H4 (cell line): ENCODE measurements at places on chromosomes 12 and 14. TPM values are rescaled to one million over a fixed set of nuclear protein-coding genes. Genes with fewer than 3 reads are reported as not detected.

DNA sequence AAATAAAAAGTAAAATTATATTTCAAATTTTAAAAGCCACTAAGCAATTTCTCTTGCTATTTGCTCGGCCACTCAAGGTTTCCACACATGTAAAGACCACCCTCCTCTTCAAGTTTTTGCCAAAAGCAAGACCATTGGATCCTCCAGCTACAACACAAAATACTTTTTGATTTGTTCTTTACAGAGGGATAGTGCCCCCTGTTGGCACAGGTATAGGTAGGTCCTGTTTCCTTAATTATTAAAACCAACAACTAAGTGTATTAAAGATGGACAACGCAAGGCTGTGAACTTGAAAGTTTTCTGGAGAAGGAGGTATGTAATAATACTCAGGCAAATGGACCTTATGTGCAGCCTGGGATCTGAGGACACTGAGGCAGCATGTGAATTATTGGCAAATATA lies 23.8 kb downstream of the ATP6V1D start:
- peak; percentile 37 for DNase-seq

- no peak for DNase-seq
Measured at GRCh38 chr12:124389725-124390441, 95.0 kb downstream of the RFLNA start.

DNA sequence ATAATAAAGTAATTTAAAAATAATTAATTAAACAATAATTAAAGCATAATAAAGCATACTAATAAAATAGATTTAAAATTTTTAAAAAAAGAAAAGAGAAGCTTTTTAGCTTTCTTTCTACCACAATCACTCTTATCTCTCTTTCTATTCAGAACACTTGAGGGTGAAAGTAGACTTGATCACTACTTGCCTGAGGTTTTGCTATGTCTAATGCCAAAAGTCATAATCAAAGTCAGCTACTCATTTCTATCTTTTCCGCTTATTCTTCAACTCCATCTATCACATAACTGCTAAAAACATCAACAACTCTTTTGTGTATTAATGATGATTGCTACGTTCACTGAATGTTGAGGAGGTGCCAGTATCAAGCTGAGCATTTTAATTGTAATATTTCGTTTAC lies 202.0 kb upstream of the KRR1 start:
- DNase-seq: no peak

DNA sequence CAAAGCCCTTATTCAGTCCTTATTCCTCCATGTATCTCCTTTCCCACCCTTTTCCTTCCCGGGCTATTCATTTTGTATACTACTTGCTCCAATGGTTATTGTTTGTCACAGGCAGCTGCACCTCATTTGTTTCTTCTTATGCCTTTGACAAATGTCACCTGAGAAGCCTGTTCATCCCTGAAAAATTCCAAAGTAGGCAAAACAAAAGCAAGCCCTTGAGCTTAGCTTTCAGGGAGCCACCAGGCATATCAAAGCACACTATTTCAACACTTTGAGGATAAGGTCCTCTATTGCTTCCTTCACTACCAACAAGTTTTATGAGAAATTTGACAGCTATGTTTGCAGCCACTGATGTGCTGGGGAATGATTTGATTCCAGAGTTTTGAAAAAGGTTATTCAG lies 738.7 kb upstream of the LMO3 start:
- DNase-seq: no peak

- no peak for DNase-seq
Measured at GRCh38 chr14:21075719-21076437, 5.8 kb downstream of the ARHGEF40 start.

DNA sequence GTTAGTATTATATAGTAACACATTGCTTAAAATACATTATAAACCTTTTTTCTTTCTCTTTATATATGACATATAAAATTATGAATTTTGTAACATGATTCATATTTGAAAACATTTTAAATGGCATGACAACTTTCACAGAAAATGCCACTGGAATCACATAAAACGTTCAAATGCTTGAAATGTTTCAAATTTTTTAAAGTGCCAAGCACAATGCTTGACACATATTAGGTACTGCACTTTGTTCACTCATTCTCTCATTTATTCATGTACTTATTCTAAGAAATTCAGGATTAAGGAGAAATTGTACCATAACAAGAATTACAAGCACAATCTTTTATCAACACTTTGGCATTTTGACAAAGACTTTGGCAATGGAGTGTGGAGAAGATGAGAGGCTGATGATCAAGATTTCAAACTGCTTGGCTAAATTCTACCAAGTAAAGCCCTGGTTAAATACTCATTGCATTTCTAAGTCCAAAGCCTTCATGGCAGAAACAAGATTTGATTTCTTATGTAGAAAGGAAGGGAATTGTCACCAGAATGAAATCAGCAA lies 232.2 kb downstream of the C12orf50 start:
- no peak for DNase-seq

- DNase-seq: no peak
Measured at GRCh38 chr12:19909418-19909817, 458.9 kb upstream of the PDE3A start.

GRCh38 chr12:82174383-82174782 lies 183.8 kb downstream of the CCDC59 start:
- DNase-seq: no peak

DNA sequence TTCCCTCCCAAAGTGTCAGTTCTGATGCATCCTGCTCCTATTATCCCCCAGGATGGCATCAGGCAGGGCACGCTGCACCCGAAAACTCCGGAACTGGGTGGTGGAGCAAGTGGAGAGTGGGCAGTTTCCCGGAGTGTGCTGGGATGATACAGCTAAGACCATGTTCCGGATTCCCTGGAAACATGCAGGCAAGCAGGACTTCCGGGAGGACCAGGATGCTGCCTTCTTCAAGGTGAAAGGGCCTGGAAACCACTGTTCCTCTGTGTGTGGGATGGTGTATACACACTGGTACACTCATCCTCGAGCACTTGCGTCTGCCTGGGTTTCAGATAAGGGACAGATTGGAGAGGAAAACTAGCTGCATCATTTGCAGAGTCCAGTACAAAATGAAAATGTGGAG lies 1.0 kb downstream of the IRF9 start:
- no peak for DNase-seq

PLA2G1B gene
- not detected in 2 replicates for total RNA-seq

YARS2 gene
- 57.4 and 59.4 TPM in 2 replicates for total RNA-seq

AICDA gene
- total RNA-seq: not detected in 2 replicates

PSMA3 gene
- total RNA-seq: 184 and 292 TPM in 2 replicates

CD4 gene
- total RNA-seq: 0.12 TPM in 1 of 2 replicates, not detected in the other
